Activated naive CD8-positive, alpha-beta T cell treated with anti-CD3 and anti-CD28 coated beads, Interleukin-2, amount 10 ng/mL, durations not matched to agents 7 days and 5 days (primary cell): ENCODE measurements at places on chromosomes 11 and 22. TPM values are rescaled to one million over a fixed set of nuclear protein-coding genes. Genes with fewer than 3 reads are reported as not detected.
A peak's percentile ranks its signal among the peaks of the same experiment; 100 is the strongest.

GRCh38 chr11:75031771-75032549 lies 43.2 kb downstream of the NEU3 start:
- DNase-seq, result peak; percentile 72

DNA sequence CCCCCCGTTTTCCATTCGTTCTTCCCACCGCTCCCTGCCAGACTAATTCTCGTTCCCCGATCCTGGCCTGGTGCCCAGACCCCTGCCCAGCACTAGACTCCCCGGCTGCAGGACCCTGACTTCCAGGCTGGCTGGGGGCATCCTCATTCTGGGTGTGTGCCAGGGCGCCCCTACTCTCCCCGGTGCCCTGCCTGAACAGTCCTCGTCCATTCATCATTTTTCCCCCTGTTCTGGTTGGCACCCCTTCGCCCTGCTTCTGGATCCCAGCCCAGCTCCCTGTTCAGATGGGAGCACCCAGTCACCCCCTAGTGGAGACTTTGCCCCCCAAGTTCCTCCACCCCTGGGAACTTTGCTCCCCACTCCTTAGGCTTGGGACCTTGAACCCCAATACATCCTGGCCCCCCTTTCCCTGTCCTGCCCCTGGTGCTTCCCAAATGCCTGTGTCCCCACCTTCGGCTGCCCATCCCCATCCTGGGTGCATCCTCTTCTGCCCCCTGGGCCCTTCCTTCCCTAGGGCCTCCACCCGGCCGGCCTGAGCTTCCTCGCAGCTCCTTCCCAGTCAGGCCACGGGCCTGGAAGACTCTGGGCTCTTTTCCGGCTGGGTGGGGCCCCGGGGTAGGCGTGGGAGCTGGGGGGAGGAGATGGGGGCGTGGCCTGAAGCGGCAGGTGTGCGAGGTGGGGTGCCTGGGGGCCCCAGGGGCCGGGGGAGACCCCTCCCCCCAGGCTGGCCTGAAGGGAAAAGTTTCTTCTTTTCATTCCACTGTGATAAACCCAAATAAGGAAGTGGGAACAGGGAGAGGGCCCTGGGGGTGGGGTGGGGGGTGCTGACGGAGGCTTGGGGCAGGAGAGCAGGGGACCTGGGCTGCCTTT lies 908 bp downstream of the PLCB3 start:
- DNase-seq, result peak; percentile 59

DNA sequence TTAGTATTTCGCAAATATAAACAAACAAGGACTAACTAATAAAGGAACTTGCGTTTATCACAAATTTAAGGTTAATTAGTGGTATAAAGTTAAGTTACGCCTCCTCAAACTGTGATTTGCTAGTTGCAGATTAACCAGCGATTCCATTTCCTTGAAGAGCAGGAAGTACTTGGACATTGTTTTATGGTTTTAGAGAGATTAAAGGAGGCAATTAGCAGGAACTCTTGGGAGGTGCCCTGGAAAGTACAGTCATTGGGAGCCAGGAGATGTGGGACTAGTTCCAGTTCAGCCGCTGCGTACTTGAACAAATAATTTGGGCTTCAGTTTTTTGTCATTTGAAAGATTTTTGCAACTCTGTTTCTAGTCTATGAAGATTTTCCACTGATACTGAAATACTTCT lies 3.3 kb downstream of the FAM118B start:
- no peak for DNase-seq

GRCh38 chr22:26646158-26646557 lies 11.2 kb upstream of the MIAT start:
- DNase-seq, result no peak

GRCh38 chr11:15744693-15745092 lies 611.7 kb downstream of the SOX6 start:
- DNase-seq, result no peak

DNA sequence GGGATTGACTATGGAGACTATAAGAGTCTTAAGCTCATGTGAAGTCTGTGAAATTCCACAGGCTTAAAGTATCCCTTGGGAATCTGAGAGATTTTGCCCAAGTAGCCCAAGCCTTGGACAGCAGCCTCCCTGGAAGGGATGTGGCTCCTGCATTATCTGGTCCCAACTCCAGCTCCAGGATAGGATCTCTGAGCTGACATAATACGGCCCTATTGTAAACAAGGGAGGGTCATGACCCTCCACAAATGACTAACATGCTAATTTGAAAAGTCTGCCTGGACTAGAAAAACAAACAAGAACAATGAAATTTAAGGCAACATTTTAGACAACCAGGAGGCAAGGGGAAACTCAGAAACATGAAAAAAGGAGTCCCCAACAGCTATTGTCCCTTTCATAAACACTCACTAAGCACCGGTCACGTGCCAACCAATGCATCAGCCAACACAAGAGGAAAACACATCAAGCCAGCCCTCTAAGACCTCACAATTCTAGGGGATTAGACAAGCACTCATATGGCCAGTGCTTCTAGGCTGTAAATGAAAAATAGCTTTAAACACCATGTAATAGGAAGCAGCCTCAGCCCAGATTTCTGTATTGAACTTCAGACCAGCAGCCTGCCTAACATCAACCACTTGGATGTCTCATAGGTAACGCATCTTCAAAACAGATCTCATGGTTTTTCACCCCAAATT lies 101.2 kb upstream of the TIMP3 start:
- DNase-seq, result no peak

DNA sequence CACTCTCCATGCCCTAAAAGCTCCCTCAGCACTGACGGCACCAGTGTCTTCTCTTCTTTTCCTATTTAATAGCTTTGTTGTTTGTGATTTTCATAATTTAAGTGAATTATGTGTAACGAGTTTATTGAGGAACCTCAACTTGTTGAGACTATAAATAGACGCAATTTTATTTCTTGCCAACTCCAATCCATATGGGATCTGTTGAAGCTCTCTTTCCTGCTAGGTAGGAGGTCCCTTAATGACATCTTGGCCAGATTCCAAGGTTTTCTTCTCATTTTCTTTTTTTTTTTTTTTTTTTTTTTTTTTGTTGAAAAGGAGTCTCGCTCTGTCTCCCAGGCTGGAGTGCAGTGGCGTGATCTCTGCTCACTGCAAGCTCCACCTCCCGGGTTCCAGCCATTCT lies 14.2 kb downstream of the RTL6 start:
- DNase-seq, result no peak

DNA sequence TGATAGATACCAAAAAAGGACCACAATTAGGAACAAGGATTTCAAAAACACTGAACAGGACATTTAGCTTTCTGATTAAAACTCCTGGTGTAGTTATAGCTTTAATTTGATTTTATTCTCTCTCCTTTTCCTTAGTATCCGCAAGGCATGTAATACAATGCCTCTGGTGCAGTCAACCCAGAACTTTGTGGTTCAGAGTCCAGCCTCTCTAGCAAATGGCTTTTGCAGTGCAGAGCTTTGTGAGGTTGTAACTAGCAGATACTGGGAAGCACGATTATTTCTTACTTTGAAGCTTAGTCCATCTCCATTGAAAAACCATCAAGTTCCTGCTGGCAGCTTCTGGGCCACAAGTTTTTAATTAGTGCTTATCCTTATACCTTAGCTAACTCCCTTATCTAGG lies 79.8 kb downstream of the GRIA4 start:
- DNase-seq, result no peak

- DNase-seq, result peak; percentile 21
Observed at GRCh38 chr22:37169406-37169805, 18.6 kb downstream of the C1QTNF6 start.

DNA sequence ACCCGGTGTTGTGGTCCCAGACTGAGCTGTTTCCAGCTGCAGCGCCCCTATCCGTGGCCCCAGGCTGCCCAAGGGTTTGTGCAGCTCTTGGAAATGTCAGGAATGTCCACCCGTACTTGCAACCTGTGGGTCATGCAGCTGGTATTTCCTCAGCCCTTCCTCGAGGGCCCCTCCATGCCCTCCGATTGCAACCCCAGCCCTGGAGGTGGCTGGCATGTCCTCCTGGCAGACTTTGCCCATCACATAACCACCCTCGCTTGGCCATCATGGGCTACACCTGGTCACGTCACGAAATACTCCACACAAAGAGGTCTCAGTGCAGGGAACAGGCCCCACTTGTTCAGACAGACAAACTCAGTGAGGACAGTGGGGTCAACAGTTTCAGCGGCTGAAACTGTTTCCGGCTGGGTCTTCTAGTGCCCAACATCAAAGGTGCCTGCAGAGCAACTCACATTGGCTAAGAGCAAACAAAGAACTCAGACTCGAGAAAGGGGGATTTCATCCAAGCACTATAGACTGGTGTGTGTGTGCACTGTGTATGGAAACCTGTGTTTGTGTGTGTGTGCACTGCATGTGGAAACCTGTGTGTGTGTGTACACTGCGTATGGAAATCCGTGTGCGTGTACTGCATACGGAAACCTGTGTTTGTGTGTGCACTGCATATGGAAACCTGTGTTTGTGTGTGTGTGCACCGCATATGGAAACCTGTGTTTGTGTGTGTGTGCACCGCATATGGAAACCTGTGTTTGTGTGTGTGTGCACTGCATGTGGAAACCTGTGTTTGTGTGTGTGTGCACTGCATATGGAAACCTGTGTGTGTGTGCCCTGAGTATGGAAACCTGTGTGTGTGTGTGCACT lies 72.8 kb upstream of the CCND1 start:
- DNase-seq, result no peak

The CHKA gene
- 9.2 TPM for total RNA-seq

The NLRP10 gene
- total RNA-seq, result not detected

The ESRRA gene
- 33.9 TPM for total RNA-seq

The SLC5A1 gene
- total RNA-seq, result not detected

The WBP2NL gene
- 2.4 TPM for total RNA-seq

The OR10D3 gene
- not detected for total RNA-seq

The SOX6 gene
- not detected for total RNA-seq

The IL18BP gene
- total RNA-seq, result 21.2 TPM
